Fibroblast of skin of scalp (primary cell): ENCODE measurements at places on chromosomes 6 and 20.

DNA sequence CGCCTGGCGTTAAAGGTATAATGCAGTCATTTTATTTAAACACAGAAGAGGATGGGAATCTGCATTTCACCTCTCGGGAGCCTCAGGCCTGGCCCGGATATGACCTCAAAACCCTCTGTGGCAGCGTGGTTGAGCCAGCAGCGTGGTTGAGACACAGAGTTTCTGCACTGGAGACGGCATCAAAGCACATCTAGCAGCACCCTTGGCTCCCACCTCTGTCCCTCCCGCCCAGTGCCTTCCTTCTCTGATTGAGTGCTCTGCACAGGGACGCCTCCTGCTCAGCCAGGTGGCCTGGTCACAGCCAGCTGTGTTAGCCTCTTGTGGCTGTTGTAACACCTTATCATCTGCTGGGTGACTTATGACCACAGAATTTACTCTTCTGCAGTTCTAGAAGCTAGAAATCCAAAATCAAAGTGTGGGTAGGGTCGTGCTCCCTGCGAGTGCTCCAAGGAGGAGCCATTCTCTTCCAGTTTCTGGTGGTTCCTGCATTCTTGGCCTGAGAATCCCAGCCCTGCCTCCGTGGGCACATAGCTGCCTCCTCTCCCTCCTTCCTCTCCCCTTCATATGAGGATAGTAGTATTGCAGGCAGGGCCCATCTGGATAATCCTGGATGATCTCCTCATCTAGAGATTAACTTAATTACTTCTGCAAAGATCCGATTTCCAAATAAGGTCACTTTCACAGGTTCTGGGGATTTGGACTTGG is 156.7 kb downstream of the SYCP2 start:
- no peak for DNase-seq

GRCh38 chr6:65072500-65072899 is 634.5 kb downstream of the EYS start:
- no peak for DNase-seq

GRCh38 chr6:19719691-19720128 is 117.5 kb upstream of the ID4 start:
- peak; percentile 78 for DNase-seq

DNA sequence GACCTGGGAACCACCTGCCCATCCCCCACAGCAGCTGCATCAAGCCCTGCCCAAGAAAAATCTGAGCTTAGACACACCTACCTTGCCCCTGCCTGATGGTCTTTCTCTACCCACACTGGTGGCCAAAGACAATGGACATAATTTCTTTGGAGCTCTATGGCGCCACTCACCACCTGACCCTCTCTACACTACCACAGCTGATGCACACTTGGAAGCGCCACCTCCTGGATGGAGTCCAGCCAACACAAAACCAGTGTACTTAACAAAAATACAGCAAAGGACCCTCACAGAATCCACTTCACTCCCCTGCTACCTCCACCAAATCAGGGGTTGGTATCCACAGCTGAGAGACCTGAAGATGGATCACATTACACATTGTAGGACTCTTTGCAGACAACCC is 39.7 kb upstream of the CLVS2 start:
- no peak for DNase-seq

GRCh38 chr6:51963980-51964379 is 123.4 kb downstream of the PKHD1 start:
- DNase-seq, result no peak

- DNase-seq, result no peak
These were observed 63.5 kb upstream of the E2F3 start for GRCh38 chr6:20338156-20338555.

GRCh38 chr6:30450909-30451841 is 38.1 kb upstream of the HLA-E start:
- peak; percentile 74 for DNase-seq

- DNase-seq, result no peak
These were observed 37.5 kb downstream of the SYCP2 start for GRCh38 chr20:59895908-59896307.

- DNase-seq, result no peak
These were observed 1.4 kb downstream of the SLC12A5 start for GRCh38 chr20:46030284-46031013.

DNA sequence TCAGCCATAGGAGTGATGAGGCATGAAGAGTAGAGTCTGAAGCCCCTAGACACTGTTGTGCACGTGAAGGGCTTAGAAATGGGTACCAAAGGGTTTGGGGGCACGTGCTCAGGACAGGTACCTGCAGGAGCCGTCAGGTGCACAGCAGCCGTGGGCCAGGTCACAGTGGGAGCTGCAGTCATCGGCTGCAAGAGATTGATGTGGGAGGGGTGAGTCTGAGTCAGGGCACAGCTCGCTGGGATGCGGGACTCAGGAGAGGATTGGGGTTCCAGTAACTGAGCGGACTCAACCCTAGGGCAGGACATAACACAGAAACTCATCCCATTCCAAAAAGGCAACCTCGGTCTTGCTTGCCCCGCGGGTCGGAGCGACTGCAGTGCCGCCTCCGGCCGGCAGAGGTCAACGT is 1.1 kb downstream of the DLK2 start:
- DNase-seq, result no peak

DNA sequence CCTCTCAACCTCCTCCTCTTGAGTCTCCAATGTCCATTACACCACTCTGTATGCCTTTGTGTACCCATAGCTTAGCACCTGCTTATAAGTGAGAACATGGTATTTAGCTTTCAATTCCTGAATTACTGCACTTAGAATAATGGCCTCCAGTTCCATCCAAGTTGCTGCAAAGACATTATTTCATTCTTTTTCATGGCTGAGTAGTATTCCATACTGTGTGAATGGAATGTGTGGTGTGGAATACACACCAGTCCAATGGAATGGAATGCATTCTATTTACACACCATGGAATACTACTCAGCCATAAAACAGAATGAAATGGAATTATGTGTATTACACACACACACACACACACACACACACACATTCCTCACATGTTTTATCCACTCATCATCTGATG is 116.1 kb downstream of the BACH2 start:
- DNase-seq, result no peak

DNA sequence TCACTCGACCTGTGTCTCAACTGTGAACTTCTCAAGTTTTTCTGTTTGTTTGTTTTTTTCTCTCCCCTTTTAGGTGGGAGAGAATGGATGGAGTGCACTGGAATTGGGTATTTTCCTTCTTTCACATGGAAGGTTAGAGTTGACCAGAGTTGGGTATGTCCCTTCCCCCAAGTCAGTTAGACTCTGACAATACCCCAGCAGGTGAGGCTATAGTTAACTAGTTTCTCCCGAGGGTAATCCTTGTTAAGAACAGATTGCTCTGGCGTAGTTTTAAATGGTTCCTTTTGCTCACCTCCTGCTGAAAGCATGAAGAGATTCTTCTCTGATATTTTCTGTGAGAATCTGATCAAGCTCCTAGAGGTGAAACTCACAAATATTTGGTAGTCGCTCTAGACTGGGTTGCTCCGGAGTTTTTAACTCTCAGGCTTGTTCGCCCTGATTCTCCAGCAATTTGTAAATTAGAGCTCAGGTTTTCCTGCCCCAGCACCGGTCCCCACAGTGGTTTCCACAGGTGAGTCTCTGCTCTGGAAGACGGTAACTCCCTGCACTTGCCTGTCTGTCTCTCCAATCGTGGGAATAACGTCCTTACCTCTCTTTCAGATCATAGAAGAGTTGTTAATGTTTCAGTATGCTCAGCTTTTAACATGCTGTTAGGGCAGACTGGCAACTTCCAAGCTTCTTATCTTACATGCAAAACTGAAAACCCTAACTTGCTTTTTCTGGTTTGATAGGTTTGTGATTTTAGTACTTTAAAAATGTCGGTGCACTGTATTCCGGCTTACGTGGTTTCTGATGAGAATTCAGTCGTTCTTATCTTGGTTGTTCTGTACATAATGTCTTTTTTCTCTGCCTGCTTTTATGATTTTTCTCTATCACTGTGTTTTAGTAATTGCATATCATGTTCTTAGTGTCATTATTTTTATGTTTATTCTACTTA is 111.2 kb upstream of the HIVEP1 start:
- DNase-seq, result no peak

DNA sequence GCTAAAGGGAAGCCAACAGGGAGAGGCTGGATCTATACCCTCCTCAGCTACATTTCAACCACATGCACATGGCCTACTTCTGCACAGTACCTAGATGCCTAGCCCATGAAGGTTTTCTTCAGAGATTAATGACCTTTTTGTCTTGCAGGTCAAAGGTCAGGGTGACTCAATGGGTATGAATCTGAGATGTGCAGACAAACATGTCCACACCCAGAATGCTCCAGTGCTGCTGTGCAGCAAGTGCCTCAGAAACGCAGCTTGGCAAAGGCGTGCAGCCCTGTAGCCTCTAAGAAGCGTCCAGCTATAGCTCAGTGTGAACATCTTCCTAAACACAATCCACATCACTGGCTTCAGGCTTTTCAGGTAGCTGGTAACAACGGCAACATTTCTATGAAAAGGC is 24.4 kb downstream of the MAP1LC3A start:
- no peak for DNase-seq

GRCh38 chr6:85362652-85363310 is 87.1 kb upstream of the NT5E start:
- peak; percentile 14 for DNase-seq

GRCh38 chr6:17845598-17845997 is 138.9 kb upstream of the NUP153 start:
- DNase-seq, result no peak

GRCh38 chr6:136037242-136037875 is 185.9 kb downstream of the PDE7B start:
- DNase-seq, result peak; percentile 37

- peak; percentile 2 for DNase-seq
These were observed 36.2 kb upstream of the BAG2 start for GRCh38 chr6:57135885-57136284.

- peak; percentile 43 for DNase-seq
These were observed 130.6 kb upstream of the INSM1 start for GRCh38 chr20:20237093-20237959.

- DNase-seq, result peak; percentile 36
These were observed 70.8 kb upstream of the RIPOR2 start for GRCh38 chr6:25006565-25007001.

GRCh38 chr6:39387785-39388184 is 65.3 kb upstream of the KCNK16 start:
- peak; percentile 12 for DNase-seq
